ENCODE measurements at places on chromosomes 5 and 9.

- no peak for DNase-seq
These were observed 43.0 kb upstream of the NEK6 start for GRCh38 chr9:124214596-124215367.

GRCh38 chr9:135075234-135076142 is 12.0 kb upstream of the OLFM1 start:
- no peak for DNase-seq

DNA sequence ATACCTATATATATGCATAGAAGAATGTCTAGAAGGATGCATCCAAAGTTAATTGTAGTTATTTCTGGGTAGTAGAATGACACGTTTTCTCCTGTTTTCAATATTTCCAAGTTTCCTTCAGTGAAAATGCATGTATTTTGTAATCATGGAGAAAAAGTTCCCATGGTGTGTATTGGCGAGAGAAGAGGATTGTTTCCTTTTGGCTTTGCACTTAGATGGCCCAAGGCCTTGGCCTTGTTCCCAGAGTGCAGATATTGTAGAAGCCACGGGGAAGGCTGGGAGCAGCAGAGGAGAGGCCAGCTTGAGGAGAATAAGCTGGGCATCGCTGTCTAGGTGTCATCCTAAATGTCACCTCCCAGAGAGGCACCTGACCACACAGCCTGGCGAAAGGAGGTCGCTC is 44.0 kb downstream of the IRF1 start:
- no peak for DNase-seq

DNA sequence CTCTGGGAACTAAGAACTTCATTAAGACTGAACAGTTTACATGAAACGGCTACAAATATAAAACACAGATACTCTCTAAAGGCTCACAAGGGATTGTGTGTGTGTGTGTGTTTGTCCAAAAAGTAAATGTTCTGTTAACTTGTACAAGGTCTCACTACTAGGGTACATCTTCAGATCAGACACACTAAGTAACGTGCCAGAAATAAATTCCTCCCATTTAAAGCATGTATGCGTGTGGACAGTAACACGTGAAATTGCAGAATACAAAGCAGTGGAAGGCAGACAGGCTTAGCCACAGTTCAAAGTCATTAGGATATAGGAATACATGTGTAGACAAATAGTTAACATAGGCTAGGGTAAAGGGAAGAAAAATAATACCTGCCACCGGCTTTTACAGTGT is 1.8 kb downstream of the BNC2 start:
- no peak for DNase-seq

DNA sequence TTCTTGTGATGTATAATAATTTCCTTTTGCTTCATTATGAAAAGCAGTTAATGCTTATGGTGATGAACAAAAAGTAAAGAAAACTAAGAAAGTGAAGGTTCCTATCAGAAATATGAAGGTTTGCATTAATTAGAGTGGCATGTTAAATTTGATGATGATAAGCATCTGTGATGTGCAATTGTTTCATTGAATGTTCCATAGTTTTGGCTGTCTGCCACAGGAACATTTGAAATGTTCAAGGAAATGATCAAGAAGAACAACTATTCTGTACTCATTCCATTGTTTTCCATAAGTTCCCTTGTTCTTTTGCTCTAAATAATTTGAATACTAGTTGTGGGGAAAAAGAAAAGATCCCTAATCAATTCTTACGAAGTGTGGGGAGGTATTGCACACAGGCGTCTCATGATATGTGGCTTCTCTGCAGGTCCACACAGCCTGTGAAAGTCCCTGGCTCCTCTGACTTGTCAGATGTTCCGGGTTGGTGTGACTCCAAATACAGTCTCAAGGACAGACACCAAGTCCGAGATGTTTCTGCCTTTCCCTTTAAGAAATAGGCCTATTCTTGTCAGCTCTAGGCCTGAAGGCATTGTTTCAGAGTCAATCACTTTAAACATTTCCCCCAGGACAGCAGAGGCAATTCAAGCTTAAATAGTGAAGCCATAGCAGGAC is 152.6 kb upstream of the MAST4 start:
- no peak for DNase-seq

DNA sequence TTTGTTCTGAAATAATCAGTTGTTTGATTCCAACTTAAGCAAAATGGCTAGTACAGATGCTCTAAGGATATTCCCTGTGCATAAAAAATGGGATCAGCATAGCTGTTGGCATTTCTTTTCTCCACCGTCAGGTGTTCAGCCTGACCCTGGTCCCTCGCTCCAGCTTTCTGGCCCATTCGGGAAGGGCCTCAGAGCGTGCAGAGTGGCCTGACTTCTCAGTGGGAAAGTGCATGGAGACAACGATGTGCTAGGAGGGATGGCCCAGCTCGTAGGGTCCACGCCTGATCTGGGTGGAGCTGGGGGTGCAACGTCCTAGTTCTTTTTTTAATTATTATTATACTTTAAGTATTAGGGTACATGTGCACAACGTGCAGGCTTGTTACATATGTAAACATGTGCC is 319.1 kb upstream of the IRX4 start:
- DNase-seq, result no peak

GRCh38 chr5:180990086-180990881 is 1.6 kb downstream of the BTNL3 start:
- no peak for DNase-seq

- no peak for DNase-seq
These were observed 45.5 kb downstream of the FOCAD start for GRCh38 chr9:20729523-20729922.

- no peak for DNase-seq
These were observed 179.5 kb downstream of the RASEF start for GRCh38 chr9:82883436-82883835.

- DNase-seq, result no peak
These were observed 59.3 kb downstream of the SLC46A2 start for GRCh38 chr9:112831281-112831851.

GRCh38 chr9:37026931-37027581 is 7.0 kb downstream of the PAX5 start:
- DNase-seq, result no peak

GRCh38 chr5:62115014-62115413 is 191.0 kb upstream of the KIF2A start:
- no peak for DNase-seq

DNA sequence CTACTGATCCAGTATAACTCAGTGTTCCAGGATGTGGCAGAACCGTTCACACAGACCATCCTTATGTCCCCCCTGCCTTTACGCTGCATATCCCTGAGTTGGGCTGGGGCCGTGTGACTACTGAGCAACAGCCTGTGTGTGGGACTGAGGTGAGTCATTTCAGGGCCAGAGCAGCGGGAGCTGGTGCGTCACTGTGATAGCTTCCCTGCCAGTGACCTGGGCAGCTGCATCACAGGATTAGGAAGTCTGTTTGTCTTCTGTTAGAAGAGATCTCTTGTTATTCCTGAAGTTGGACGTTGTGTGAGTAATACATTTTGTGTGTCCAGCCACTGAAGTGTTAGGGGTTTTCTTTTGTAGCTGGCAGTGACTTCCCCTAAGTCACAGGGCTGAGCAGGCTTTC is 35.6 kb downstream of the TPPP start:
- no peak for DNase-seq

DNA sequence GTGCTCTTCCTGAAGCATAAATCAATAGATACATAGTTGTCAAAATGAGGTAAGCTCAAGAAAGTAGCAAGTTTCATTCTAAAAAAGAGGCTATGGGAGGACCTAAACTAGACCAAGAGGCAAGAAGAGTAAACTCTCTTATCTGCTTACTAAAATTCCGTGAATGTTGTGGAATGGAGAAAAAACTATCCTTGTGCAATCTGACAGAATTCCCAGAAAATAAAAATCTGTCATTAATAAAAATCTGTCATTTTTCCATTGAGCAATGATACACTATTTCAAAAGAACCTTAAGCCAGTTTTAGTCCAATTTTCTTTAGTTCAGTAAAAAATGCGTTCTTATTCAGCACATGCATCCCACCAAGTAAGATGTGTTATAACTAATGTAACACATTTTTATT is 15.9 kb upstream of the FANCC start:
- no peak for DNase-seq

GRCh38 chr9:114271556-114272510 is 51.1 kb upstream of the ORM1 start:
- peak; percentile 55 for DNase-seq

DNA sequence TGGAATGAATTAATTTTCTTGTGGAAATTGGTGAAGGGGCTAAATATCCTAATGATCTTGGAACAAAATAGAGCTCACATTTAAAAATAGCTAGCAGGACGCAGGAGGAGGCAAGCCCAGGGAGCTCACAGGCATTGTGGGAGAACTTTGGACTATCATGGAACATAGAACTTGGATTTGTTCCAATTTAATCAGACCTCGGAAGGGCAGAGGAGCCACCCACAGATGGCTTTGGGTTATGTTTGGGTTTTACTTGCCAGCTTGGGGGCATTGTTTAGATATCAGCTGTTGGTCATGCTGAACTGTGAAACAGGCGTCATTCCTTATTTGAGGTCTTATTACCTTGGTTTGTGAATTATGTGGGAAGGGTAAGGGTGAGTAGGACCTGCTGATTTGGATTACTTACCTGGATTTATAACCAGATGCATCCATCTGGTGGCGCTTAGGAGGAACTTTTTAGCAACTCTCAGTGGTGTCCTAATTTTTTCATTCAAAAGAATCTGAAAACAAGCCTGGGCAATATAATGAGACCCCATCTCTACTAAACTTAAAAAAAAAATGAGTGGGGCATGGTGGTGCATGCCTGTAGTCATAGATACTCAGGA is 14.1 kb upstream of the PTGR1 start:
- DNase-seq, result no peak

DNA sequence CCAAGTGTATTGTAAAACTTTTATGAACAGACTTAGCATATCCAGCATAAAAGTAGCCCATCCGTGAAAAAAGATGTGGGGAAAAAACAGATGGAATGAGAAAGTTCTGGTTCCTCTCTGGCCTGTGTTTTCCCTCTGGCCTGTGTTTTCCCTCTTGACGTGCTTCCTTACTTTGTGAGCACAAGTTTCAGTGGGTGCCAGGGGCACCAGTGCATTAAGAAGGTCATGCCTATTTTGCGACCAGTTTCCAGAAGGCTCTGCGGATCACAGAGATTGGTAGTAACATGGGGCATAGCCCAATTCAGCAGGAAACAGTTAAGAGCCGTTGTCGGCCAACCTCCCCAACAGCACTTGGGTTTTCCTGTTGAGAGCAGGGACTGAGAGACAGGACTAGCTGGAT is 43.7 kb downstream of the IQGAP2 start:
- no peak for DNase-seq

- DNase-seq, result no peak
These were observed 20.3 kb upstream of the THG1L start for GRCh38 chr5:157710882-157711281.

GRCh38 chr9:76115982-76116646 is 225.6 kb downstream of the PCSK5 start:
- no peak for DNase-seq

DNA sequence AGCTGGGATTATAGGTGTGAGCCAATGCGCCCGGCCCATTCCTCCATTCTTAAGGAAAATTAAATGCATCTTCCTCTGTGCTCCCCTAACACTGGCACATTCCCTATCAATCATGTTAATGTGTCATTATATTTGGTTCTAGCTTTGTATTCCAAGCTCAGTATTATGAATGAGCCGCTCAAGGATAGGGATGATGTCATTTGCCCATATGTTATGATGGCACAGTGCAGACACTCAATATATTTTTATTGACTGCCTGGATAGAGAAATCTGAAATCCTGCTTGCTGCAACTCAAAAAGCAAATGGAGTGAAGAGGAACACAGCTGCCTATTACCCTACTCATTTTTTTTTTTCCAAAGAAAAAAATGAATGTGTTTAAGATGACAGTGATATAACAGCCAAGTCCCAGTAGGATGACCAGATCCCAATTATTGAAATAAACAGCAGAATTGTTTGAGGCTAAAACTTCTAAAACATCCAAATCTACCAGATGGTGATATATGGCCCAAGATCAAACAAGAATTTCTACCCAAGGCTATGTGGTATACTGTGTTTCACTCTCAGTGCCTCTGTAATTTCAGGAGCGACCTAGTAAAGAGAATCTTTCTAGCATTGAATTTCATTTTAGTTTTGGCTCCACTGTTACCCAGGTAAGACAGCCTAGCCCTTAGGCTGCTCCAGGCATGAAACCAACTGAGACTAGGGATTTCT is 16.3 kb downstream of the SUSD1 start:
- DNase-seq, result no peak

DNA sequence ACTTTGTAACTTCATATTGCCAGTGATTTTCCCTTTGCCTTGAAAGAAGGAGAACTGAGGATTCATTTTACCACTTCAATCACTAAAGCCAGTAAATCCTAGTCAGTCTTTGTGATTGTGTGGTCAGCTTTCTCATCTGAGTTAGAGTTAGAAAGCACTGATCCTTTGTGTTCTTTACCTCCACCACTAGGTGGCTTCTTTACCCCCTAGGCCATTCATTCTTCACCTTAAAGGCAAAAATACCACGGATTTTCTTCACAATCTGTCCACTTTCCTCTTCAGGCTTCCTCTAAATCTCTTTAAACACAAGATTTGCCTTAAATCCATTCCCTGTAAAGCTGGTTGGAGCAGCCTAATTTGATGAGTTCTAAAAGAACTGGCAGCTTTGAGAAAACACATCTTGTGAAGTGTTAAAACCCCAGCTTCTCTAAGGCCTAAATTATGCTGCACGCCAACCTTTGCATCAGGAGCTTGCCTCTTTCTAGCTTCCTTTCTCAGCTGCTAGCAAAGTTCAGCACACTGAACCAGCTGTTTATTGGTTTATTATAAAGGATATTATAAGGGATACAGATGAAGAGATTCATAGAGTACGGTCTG is 20.4 kb downstream of the BDP1 start:
- DNase-seq, result no peak

- no peak for DNase-seq
These were observed 295.1 kb downstream of the CDK5RAP2 start for GRCh38 chr9:120284821-120285220.

- no peak for DNase-seq
These were observed 35.1 kb downstream of the NDST1 start for GRCh38 chr5:150542933-150543445.

DNA sequence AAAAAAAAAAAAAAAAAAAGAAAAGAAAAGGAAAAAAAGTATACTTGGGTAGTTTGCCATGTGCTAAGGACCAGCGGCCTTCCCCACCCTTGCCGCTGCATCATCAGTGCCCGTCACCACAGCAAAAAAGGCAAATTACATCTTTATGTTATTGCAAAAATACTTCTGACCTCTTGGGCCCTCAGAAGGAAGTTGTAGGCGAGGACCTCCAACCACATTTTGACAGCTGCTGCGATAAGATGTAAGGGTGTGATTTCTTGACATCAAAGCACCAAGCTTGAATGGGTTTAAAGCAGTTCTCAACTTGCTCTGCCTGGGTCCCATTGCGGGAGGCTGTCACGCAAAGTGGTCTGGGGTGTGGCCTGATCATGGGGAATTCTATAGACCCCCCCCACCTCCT is 39.2 kb downstream of the DMRT1 start:
- DNase-seq, result no peak

DNA sequence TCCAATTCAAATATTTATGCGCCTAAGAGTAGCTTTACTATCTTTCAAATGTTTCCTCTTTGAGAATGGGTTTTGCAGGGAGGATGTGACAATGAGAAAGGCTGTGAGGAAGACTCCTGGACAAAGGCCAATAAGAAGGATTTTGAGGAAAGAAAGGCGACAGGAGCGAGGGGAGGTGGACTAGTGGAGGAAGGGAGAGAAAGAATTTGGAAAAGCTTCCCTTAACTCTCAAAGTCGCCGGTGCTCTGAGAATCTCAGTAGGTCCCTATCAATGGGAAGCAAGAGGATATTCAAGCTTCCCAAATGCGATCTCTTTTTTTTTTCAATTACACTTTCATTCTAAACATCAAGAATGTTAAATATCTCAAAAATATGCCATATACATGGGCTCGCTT is 2.8 kb upstream of the CDC20B start:
- no peak for DNase-seq

GRCh38 chr5:136517755-136518154 is 152.4 kb upstream of the TRPC7 start:
- no peak for DNase-seq
